ENCODE measurements at places on chromosomes 7 and 10.
A peak's percentile ranks its signal among the peaks of the same experiment; 100 is the strongest.

GRCh38 chr10:79319115-79319771, 28.0 kb upstream of the PPIF start:
- no peak for DNase-seq

DNA sequence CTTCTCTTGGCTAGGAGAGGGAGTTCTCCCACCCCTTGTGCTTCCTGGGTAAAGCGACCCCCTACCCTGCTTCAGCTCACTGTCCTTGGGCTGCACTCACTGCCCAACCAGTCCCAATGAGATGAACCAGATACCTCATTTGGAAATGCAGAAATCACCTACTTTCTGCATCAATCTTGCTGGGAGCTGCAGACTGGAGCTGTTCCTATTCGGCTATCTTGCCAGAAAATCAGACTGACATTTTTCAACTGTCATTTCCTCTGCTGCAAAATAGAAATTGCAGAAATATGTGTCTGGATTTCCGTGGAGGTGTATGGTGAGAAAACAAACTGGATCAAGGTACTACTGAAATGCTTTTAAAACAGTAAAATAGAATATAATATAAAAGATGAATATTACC, 43.0 kb upstream of the CYP2C18 start:
- no peak for DNase-seq

- peak; percentile 32 for DNase-seq
Measured at GRCh38 chr10:131901181-131901829, 497 bp downstream of the PPP2R2D start.

DNA sequence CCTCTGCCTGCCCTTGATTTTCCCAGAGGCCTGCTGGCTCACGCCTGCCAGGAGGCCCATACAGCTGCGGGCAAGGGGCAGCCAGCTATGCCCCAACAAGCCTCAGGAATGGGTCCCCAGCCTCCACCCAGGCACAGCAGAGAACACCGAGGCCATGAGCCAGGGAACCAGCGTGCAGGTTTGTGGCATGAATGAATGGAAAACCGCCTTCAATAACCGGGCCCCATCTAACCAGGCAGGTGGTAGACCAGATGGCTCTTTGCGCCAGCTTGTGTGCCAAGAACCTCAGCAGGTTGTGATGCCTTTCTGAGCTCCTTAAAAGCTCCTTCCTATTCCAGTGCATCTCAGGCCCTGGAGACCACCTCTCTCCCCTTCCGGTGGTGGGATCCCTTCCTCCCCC, 50.2 kb downstream of the ELFN1 start:
- no peak for DNase-seq

DNA sequence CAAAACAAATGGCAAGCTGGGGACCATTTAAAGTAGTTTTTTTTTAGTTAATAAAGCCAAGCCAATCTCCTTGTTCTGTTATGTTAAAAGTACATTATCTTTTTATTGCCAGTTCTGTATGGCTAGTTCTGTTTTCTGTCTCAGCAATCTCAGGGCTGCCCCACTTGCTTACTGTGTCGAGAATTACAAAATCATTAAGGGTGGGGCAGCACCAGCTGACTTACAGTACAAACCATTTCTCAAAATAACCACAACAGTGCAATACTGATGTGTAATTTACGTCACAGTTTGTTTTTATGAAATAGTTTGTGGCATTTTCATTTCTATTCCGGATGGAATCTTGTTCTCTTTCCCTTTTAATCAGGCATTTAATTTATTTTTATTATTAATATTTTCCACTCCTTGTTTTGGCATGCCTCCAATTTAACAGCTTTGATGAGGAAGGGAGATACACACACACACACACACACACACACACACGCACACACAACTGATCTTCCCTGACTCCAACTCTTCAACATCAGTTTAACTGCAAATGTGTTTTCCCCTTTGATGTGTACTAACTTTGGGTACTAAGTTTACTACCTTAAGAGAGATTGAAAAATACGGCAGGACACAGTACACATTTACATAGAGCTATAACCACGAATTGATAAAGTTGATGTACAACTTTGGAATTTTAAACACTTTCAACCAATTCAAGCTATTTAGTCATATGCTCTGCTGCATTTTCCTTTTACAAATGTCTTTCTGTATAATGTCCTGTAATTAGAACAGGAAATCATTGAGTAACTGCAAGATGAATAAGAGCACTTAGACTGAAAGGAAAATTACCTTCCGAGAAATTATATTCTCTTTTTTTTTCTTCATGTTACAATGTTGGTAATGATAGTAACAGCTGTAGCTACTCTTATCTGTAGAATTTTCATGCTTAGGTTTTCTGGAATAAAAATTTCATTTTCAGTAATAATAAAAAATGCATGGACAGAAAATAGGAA, 91.5 kb downstream of the ARID5B start:
- DNase-seq, result peak; percentile 37

DNA sequence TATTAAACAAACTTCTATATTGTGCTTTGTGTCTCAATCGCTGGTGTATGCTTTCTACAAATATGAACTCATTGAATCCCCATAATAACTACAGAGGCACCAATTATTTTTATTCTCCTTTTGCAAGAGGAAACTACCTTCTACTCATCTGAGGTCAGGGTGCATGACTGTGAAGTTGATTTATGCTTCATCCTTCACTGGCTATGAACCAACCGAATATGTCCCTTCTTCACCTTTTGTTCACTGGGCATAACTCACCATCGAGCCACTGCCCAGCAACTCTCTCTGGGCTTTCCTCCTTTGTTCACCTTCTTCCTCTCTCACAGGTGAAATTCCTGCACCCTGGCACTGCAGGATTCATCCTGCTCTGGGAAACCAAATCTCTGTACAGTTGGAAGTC, 61.3 kb upstream of the PFKP start:
- DNase-seq, result no peak

DNA sequence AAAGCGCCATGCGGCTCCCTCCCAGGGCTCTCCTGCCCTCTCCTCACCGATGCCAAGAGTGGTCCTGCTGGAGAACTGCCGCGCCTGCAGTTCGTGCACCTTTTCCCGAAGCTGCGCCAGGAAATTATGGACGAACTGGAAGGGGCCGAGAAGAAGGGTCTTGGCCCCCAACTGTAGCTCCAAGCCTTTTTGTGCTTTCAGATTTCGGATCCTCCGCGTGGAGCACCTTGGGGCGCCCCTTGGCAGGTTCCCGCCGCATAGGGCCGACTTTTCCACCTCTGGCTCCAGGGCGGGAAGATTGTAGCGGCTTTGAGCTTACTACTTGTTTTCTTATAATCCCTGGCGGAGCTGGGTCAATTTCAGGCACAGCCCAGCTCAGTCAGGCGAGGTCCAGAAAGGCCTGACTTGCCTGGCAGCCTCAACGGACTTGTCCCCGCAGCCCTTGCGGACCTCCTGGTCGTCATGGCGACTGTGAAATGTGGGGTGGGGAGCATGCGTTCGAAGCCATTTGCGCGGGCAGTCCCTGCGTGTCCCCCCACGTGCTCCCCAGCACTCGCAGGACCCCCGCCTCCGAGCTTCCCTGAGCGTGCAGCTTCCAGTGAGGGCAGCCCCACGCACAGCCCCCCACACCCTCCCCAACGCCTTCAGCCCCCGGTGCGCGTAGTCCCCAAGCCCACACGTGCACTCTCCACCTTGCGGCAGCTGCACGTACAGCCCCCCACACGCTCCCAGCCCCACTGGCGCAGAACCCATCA, 129.9 kb downstream of the KBTBD2 start:
- no peak for DNase-seq

GRCh38 chr7:40098810-40099209, 35.6 kb downstream of the MPLKIP start:
- DNase-seq, result no peak

DNA sequence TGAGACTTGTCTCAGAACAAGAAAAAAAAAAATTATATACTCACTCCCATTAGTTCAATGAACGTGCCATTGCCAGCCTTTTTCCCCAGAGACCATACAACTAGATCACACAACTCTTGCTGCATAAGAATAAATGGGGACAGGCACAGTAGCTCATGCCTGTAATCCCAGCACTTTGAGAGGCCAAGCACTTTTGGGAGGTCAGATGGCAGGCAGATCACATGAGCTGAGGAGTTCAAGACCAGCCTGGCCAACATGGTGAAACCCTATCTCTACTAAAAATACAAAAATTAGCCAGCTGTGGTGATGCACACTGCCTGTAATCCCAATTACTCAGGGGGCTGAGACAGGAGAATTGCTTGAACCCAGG, 13.6 kb downstream of the PDLIM1 start:
- no peak for DNase-seq

DNA sequence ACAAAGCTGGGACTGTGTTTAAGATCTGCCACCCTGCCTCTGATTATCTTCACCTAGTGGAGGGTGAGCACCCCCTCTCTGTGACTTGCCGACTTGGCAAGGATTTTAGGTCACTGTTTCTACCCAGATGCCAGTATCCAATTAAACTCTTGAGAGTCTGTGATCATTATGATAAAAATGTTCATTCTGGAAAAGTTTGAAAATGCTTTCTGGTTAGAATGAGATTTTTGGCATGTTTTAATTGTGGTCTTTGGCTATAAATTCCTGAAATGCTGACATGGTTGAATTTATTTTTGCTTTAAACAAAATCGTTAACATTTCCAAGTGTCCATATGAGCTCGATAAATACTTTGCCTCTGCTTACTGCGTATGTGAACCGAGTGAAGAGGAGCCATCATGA, 221.4 kb downstream of the BICC1 start:
- DNase-seq, result no peak

GRCh38 chr10:5862360-5862961, 27.2 kb downstream of the ANKRD16 start:
- no peak for DNase-seq

DNA sequence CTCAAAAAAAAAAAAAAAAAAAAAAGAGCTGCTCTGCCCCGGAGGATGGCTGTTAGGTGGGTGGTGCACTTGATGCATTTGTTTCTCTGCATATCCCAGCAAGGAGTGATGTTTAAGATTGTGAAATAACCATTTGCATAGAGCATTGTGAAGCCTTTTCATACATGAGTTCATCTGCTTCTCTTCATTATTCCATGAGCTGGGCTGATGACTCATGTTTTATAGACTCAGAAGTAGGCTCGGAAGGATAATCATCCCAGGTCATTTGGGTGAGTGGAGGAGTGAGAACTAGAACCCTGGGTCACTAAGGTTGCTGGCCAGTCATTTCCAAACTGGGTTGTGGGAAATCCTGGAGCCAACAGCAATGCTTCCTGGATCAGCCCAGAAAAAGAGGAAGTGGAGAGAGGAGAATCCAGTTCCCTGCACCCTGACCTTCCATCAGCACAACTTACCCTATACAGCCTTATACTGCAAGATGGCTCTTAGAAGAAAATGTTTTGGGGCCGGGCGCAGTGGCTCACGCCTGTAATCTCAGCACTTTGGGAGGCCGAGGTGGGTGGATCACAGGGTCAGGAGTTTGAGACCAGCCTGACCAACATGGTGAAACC, 45.3 kb downstream of the TACC2 start:
- DNase-seq, result no peak

GRCh38 chr10:3222068-3222467, 49.5 kb upstream of the PITRM1 start:
- no peak for DNase-seq

DNA sequence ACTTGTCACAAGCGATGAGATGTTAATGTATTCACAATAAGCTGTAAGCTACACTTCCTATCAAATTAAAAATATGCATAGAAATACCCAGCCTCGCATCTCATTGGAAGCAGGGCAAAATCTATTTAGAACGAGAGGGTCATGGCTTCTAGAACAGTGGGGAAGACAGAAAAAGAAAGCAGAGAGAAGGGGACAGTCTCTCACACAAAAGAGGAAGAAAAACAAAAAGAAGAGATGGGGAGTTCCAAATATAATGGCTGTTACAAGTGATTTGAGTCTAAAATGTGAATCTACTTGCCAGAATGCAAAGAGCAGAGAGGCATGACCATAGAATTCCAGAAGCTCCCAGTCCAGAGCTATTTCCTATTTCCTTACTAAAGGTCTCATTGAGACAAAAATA, 13.8 kb downstream of the LRRN3 start:
- no peak for DNase-seq

DNA sequence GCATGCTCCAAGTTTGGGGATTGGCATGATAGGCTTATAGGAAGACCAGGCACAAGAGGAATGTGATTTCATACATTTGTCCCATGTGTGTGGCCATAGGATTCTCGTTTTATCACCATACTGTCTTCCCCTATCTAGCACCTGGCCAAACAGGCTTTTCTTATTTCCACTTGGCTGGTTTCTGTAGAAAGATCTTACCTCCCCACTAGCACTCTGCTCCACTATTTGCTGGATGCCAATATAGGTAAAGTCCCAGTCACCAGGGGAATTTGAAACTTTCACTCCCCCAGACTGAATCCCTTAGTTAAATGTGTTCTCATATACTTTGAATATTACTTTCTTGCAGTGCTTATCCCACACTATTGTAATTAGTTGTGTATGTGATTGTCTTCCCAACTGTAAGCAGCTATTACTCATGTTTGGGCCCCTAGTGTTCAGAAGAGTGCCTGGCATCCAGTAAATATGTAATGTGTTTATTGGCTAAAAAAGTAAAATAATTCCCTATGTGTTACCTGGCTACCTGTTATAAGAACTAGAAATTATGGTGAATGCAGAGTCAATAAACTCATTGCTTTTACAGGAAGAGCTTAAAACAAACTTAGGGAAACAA, 109.0 kb downstream of the LRMDA start:
- no peak for DNase-seq

GRCh38 chr7:113085781-113086390, 741 bp downstream of the GPR85 start:
- no peak for DNase-seq

DNA sequence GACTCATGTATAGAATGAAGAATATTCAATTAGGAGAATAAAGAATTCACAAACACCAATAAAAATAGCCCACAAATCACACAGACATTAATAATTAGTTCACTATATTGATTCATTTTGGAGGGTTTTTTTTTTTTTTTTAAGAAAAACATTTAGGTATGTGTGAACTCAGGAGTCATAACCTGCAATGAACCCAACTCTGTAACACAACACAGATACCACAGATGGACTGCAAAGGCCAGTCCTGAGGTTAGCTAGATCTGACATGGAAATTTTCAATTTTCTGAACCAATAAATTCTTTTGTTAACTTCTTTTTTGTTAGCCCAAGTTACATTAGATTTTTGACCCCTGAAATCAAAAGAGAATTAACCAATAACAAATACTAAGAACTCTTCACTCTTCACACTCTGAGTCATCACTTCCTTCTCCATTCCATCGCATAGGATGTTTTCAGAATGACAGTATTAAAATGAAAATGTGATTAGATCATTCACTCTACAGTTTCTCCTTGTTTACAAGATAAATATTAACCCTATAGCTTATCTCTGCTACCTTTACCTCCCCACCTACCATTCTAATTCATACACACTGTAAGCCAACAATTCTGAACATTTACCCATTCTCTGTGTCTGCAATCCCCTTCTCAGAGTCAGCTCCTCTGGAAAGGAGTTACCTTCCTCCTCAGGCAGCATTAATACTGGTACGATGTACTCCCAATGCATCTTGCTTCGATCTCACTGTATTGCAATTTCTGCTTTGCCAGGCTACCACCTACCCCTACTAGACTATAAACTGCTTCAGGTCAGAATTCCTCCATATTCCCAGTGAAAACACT, 141.5 kb downstream of the LRRN3 start:
- DNase-seq, result no peak

- peak; percentile 53 for DNase-seq
Measured at GRCh38 chr10:80196270-80196949, 8.9 kb downstream of the ANXA11 start.

Data from effector memory CD4-positive, alpha-beta T cell (primary cell).